ENCODE measurements at places on chromosomes 13 and 19.

DNA sequence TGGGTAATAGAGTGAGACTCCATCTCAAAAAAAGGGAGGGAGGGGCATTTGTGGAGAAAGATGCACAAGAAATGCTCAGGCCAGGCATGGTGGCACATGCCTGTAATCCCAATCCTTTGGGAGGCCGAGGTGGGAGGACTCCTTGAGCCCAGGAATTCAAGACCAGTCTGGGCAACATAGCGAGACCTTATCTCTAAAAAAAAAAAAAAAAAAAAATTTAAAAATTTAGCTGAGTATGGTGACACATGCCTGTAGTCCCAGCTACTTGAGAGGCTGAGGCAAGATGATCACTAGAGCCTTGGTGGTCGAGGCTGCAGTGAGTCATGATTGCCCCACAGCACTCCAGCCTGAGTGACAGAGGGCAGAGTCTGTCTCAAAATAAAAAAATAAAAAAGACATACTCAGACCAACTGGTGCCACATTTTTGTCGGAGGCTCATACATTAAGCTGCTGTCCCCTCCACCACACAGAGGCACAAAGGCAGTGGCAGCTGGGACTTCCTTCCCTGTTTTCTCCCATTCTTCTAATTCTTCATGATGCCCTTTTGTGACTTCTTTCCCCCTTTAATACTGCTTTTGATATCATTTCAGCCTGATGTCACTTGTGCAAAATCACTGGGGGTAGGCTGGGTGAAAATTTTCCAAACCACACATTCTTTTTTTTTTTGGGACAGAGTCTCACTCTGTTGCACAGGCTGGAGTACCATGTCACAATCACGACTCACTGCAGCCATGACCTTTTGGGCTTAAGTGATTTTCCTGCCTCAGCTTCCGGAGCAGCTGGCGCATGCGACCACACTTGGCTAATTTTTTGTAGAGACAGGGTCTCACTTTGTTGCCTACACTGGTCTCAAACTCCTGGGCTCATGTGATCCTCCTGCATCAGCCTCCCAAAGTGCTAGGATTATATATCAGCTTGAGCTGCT, 26.8 kb upstream of the CXCL17 start:
- DNase-seq = peak; percentile 62

DNA sequence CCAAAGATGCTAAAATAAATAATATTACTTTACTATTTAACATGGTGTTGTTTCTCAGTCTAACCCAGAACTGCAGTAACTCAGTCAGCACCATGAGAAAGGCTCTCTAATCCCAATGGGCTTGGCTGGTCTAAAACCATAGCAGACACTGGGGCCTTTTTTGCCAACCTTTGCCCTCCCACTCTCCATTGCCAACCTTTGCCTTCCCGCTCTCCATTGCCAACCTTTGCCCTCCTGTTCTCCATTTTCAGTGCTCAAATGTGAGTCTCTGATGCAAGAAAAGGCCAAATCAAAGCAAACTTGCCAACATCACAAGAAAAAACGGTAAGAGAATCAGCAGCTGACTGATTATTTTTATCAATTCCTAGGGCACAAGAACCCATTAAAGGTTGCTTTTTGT, 1681.2 kb downstream of the SLITRK5 start:
- DNase-seq = no peak

DNA sequence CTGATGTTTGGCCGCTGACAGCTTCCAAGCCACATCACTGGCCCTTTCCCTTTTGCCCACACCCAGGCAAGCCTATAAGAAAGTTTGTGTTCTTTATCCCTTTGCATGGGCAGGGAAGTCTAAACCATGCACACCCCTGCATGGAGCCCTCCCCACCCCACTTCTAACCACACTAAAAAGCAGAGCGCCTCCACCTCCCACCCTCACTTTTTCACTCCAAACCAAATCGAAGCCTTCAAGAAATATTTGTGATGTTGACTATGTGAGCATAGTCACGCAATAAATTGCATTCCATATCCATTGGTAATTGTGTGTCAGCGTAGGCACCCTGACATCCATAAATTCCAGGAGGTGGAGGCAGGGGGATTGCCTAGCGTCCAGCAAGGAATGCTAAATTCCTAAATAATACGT, 104.4 kb upstream of the LSM14A start:
- peak; percentile 37 for DNase-seq

DNA sequence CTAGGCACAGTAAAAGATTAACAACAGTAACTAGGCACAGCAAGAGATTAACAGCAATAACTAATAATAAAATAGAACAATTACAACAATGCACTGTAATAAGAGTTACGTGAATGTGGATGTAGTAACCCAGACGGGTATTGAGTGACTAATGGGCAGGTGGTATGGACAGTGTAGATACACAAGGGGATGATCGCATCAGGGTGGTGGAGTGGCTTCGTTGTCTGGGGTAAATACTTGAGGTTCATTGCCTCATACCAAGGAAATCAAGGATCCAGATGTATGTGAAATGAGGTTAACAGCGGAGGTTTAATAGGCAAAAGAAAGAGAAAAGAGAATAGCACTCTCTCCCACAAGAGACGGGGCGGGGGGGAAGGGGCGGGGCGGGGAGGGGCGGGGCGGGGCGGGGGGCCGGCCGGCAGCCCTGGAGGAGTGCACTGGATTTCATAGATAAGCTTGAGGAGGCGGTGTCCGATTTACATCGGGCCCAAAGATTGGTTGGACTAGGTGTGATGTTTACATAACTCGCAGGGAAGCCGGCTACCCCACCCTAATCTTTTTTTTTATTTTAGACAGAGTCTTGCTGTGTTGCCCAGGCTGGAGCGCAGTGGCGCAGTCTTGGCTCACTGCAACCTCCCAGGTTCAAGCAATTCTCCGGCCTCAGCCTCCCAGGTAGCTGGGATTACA, 106.3 kb downstream of the KCTD15 start:
- no peak for DNase-seq

- peak; percentile 33 for DNase-seq
Measured at GRCh38 chr13:65468628-65469027, 1761.5 kb downstream of the PCDH9 start.

DNA sequence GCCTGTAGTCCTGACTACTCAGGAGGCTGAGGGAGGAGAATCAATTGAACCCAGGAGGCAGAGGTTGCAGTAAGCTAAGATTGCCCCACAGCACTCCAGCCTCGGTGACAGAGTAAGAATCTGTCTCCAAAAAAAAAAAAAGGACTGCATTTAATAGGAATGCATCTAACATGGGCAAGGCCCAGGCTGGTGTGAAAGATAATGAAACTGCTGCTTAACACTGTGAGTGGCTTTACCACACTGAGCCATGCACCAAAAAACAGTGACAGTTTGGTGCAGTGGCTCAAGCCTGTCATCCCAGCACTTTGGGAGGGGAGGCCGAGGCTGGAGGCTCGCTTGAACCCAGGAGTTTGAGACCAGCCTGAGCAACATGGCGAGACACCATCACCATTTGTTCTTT, 8.6 kb downstream of the GTF2F1 start:
- no peak for DNase-seq
